ENCODE measurements at places on chromosomes 1 and 21.
A peak's percentile ranks its signal among the peaks of the same experiment; 100 is the strongest.

DNA sequence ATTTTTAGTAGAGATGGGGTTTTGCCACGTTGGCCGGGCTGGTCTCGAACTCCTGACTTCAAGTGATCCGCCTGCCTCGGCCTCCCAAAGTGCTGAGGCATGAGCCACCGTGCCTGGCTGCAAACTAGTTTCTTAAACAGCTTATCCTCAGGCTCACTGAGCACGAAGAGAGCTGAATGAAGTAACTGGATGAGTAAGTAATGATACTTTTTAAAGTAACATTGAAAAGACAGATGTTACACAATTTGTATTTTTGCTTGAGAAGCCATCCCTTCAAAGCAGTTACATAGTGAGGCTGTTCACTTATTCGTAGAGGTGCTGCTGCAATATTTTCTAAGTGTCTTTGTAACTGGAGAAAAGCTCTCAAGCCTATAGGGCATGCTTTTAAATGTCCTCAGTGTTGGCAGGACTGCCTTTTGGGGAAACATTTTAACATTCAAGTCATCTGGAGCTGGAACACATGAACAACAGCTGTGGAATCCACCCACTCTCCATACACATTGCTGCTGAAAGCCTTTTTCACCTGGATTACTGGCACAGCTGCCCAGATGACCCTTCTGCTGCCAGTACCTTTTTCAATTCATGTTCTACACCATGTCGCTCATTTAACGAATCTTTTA, 2.7 kb upstream of the YBX1 start:
- no peak for DNase-seq

DNA sequence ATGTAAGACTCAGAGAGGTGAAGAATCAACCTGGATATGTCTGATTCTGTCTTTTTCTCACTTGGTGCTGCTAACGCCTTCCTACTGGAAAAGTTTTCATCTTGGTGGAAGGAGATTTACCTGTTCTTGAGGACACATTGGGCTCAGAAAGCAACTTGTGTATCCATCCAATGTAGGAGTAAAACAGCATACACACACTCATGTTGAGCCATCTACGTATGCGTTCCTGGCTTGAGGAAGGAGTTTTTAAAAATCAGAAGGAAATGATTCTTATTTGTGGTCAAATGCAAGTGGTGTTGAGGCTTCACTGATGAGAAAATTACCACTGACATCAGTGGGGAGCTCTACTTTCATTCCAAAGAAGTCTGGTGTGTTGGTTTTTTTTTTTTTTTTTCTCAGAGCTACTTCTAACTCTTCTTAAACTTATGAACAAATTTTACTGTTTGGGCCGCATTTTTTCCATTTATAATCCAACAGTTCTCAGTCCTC, 25.6 kb downstream of the XCL2 start:
- DNase-seq = no peak

- DNase-seq = no peak
These were observed 11.9 kb downstream of the ECE1 start for GRCh38 chr1:21278208-21278859.

- peak; percentile 70 for DNase-seq
These were observed 20.0 kb downstream of the MEF2D start for GRCh38 chr1:156480411-156481192.

GRCh38 chr1:87759421-87760087, 430.9 kb downstream of the LMO4 start:
- DNase-seq = no peak

DNA sequence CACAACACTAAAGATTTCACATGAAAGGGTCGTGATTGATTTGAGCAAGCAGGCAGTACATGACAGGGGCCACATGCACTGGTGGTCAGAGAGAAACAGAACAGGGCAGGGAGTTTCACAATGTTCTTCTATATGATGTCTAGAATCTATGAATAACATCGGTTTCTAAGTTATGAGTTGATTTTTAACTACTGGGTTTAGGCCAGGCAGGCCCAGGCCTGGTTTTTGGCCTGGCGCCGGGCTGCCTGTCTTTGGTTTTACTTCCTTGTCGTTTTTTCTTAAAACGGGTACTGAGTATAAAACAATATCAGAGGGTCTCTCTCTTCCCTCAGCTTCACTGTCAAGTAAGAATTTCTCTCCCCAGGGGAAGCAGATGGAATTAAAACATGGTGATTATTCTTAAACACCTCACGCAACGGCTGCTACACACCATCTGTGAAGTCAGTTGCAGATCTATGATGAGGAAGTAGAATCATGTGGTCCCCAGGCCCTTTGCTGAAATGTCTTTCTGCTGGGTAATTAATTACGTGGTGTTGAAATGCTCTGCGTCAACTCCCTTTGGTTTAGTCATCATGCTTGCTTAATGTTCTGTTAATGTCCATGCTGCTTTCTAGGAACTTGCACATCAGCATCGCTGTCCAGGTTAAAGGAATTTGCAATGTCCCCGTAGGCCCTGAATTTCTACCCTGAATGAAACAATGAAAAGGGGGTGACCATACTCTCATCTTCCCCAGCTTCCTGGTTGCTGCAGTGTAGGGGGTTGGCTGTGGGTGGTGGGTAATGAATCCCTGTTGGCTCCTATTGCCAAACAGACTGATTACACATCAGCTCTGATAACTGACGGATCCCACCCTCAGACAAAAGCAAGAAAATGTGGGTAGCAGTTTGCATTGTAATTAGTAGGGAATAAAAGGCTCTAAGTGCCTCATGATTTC, 70.3 kb downstream of the SERINC2 start:
- DNase-seq = no peak

- DNase-seq = no peak
These were observed 62.9 kb upstream of the CNTN2 start for GRCh38 chr1:204979891-204980649.

DNA sequence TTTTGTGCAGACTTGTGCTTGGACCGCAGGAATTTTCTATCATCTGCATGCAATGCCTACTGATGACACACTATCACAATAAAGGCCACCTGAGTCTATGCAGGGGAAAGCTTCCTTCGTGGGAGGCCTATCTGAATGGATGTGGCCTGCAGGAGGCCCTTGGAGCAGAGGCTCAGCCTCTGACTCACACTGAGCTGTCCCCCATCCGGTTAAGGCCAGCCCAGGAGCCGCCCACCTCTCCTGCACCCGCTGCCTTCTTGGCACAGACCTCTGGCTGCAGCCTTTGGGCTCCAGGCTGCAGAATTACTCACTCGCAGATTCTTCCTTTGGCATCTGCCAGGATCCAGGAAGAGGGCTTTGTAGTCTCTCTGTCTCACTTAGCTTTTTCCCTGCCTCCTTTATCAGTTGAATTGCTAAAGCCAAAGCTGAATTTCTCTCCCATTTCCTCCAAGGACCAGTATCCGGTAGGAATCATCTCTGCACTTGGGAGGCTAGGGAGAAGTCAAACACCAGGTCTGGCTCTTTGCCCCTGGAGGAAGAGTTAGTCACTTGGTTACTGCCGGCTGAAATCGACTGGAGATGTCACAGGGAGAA, 65.1 kb upstream of the JUN start:
- DNase-seq = no peak
